Activated naive CD4-positive, alpha-beta T cell (primary cell): ENCODE measurements at places on chromosomes 2 and 18.

DNA sequence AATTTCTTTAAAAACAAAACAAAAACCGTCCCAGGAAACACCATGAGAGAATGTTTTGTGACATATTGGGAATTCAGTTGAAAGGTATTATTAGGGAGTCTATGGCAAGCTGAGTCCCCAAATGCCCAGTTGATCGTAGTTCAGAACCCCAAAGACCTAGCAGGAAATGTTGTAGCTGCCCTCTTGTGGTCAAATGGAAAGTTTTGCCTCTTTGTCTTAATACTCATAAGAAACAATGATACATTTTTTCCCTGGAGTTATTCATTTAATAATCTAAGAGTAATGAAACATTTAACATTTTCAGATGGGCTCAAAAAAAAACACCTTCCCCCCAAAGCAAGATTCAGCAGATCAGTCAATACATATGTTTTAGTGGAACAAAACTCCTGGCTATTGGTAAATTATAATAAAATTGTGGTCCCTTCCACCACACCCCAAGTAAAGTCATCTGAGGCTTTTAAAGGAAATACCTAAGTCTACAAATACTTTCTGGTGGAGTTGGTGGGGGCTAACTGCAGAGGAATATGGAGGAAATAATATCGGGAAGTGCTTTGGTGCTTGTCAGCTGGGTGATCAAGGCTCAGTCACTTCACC lies 37.8 kb upstream of the EFEMP1 start:
- no peak for DNase-seq

- no peak for DNase-seq
Measured at GRCh38 chr2:187554011-187554703, at the start of gene TFPI. TFPI (minus strand) TSS chr2:187554435; CDS start chr2:187503768, 50,667 bp downstream.

DNA sequence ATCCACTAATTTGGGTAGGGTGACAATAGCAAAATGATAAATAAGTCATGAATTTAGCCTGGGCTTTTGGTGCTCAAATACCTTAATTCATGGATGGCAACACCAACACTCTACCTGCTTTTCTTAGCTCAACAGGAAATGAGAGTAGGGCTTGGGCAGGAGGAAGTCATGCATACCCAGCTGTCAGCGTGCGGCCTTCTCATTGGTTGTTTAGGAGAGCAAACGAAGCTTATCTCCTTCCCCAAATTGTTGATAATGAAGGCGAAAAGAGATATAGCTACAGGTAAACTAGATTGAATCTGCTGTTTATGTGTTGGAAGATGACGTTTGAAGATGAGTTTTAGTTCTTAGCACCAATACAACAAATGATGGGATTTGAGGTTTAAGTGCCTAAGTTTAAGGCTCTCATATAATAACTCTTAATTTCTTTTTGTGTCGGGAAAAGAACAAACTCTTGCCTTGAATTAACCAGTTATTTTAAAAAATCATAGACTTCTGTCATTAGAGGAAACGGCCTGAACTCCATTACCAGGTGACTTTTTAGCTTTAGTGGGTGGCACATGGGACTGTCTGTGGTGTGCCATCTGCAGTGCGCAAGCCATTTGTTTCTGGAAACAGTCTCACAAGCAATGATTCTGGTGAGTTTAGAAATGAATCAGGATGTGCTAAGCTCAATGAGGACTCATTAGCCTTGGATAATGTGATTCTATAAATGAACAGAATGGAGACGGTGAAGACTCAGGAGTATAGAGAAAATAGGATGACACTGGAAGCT lies 19.8 kb downstream of the MAP4K4 start:
- no peak for DNase-seq

DNA sequence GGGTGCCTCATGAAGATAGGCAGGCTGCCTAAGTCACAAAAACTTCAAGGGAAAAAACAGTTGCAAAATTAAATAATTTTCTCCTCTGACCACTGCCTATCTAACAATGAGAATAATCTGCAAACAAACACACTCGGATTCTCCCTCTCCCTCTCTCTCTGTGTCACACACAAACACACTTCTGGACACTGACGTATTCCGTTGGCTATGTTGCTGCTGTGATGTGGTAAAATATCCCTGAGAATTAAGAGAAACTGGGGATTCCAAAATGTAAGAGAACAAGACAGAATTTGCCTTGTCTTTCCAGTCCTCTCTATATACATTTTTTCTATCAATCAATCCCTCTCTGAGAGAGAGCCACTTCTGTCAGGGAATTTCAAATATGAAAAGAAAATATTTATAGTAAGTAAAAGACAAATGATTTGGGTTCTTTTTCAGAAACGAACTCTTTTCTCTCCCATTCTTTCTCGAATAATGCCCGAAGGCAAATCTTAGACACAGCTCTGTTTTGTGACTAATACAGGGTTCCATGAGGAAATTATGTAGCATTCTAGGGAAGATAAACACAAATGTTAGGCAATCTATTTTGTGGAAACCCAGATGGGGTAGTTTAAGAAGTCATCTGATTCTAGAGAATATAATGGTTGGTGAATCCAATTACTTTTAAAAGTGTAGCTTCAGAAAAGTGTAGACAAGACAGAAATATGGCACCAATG lies 310.3 kb upstream of the CYP26B1 start:
- no peak for DNase-seq

DNA sequence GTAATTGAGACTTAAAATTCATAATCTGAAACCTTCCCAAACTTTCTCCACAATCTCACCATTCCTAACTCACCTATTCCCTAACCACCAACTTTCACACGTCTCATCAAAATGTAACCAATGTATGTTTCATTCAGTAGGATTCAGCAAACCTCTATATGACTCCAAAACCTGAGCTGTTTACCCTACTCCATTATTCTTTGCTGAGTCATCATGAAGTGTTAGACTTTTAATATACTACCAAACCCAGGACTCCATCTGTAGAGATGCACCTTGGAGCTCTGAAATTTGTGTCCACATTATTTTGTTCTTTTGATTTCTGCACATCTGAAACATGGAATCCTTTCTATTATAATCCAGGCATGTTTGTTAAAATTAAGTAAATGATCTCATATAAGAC lies 727.0 kb upstream of the PIK3C3 start:
- no peak for DNase-seq

- no peak for DNase-seq
Measured at GRCh38 chr2:236661061-236661761, 91.6 kb downstream of the ACKR3 start.

DNA sequence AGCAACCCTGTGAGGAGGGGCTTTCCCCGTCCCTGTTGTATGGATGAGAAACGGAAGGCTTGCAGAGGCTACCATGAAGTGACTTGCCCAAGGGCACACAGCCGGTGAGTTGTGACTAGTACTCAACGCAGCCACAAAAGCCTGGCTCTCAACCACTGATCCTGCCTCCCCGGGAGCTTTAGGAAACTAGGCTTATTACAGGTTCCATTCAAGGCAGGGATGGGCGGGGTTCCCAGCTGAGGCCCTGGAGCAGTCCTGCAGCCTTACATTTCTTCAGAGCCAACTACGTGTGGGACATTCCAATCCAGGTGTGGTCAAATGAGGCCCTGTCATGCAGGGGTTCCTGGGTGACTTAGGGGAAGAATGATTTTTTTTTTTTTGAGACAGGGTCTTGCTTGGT lies 59.6 kb downstream of the MEX3C start:
- DNase-seq: no peak
